Germinal center (tissue), 1 donor: ENCODE measurements at places on chromosomes 4 and X.
A peak's percentile ranks its signal among the peaks of the same experiment; 100 is the strongest.

DNA sequence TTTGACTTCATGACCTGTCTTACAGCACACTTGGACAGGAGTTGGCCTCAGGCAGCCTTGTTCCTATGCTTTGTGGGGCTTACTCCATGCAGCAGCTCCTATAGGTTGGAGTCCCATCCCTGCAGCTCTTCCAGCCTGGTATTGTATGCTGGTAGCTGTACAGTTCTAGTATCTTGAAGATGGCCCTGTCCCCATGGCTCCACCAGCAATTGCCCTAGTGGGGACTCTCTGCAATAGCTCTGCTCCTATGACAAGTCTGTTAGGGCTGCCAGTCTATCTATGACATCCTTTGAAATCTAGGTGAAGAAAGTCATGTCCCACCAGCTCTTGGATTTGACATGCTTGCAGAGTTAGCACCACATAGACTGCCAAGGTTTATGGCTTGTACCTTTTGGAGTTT, 252.6 kb downstream of the ANTXR2 start:
- no peak for DNase-seq

DNA sequence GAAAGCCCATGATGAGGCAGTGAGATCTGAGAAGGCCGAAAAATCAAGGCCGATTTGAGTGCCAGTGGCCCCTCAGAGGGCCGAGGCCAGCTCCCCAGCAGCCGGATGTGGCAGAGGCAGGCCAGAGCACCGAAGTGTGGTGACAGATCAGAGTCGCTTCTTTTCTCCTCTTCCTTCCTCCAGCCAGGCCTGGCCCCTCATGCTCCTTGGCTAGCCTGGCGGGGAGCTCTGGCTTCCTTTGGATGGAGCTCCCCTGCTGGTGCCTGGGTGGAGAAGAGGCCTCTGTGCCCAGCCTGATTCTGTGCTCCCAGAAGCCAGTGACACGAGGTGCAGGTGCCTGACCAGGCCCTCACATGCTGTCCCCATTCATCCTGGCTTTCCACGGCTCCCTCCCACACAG, 127.2 kb upstream of the PABPC4L start:
- no peak for DNase-seq

DNA sequence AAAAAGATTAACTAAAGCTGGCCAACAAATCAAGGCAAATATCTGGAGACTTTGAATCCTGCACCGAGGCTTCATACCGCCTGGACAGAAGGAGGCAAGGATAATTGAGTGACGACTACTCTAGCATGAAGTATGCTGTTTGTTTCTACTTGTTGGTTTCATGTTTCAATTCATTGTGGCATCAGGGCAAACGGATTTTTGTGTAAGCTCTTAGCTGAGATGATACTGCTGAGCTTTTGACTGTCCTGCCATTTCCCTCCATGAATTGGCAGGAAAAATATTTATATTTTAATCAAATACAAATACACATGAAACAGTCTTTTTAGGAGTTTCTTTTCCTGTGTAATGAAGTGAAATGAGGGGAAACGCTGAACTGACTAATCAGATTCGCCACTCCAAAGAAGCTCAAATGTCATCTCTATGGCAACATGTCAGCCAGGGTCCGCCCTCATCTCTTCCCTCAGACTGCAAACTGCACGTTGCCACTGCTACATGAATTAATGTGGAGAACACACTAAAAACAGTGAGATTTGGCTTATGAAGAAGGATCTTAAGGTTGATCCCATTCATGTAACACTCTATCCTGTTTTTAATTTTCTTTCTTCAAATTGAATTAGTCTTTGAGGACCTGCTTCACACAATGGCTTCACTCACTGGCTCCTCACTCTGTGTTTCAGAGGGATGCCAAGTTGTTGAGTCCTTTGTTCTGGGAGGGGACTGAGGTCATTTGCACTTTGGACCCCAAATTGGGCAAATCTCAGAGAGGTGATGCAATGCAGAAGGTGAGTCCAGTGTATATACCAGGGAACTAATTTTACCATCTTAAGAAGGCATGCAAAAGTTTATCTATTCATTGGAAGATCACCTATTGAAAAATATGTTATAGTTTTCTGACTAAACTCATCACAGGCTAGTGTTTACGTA, 149.6 kb upstream of the MID1 start:
- no peak for DNase-seq

- peak; percentile 60 for DNase-seq
Observed at GRCh38 chrX:154827194-154828015, 7.1 kb downstream of the SMIM9 start.

GRCh38 chrX:123764967-123765871, 32.4 kb upstream of the THOC2 start:
- peak; percentile 63 for DNase-seq

DNA sequence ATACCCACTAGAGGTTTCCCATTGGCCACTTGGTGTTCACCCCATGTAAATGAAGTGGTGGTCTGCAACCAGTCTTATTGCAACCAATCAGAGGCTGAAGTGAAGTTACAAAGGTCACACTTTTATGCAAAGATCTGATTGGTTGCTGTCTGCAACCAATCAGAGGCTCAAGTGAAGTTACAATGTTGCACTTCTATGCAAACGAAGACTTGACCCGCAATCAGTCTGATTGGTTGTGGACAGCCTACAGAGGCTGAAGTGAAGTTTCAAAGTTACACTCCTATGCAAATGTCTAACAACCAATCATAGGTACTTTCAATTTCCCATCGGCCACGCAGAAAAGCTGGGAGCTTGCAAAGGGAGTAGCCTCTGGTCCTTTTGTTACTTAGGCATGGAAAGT, 22.3 kb upstream of the XPNPEP2 start:
- no peak for DNase-seq

DNA sequence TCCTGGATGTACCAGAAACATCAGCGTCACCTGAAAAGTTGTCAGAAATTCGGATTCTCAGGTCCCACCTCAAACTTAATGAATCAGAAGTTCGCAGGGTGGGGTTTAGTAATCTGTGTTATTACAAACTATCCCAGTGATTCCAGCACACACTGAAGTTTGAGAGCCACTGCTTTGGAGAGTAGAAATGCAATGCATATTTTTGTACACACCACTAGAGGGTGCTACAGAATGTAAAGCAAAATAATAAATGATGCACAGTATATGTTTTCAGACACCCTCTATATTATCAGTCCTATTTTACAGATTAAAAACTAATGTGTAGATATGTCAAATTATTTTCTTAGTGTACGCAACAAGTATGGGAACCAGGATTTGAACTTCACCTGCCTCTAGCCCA, 2.4 kb upstream of the MORF4L2 start:
- DNase-seq, result peak; percentile 6

DNA sequence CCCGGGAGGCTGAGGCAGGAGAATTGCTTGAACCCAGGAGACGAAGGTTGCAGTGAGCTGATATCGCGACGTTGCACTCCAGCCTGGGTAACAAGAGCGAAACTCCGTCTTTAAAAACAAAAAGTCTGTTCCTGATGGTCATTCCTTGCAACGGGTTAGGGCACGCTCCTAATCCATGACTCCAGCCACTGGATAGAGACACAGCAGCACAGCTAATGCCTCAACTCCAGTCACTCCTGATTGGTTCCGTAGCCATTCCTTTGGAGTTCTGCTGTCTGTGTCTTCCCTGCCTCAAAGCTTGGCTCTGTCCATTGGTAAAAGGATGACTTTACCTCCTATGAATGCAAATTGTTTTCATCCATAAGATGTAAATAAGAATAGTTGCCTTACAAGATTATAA, 44.3 kb upstream of the FAM9A start:
- no peak for DNase-seq

DNA sequence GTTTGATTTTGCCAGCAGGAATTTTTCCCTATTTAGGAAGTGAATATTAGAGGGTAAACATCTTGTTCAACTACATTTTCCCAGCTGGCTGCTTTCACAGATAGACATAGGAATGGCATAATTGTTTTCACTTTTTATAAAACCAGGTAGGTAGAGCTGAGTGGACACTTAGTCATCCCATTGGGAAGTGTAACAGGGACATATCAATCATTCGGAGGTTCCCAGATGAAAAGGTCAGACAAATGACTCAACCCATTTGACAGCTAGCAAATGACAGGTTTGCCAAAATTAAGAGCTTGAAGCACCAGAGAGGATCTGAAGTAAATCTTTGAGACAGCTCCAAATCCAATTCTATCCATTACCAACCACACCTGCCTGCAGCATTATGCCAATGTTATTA, 205.3 kb downstream of the SLC39A8 start:
- DNase-seq, result no peak

DNA sequence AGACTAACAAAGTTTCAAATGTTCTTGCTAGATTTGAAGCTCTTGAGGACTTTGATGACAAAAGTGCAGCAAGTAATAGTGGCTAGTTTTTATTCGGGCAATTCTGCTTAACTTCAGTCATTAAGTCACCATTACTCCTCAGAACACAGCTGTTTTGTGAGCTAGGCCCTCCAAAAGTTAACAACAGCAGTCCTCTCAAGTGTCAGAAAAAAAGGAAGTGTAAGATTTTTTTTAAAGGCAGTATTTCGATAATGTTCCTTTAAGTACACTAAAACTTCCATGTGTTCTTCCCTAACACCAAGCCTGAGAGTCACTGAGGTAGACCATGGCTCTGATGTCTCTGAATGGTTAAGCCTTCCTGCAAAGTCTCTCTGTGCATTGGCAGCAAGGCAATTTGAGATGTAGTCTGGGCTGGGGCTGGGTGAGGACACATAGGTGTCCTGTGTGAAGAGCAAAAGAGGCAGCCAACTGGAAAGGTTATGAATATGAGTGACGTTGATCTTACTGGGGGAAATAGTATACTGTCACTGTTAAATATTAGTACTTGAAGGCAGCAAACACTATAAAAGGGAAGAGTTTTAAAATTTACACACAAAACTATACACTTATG, 174.0 kb upstream of the MAP3K15 start:
- no peak for DNase-seq

GRCh38 chrX:140425712-140426395, 79.0 kb downstream of the SOX3 start:
- DNase-seq, result no peak

GRCh38 chr4:74823194-74823593, 28.9 kb upstream of the BTC start:
- DNase-seq, result no peak
